ENCODE measurements at places on chromosomes 1 and 21. TPM values are rescaled to one million over a fixed set of nuclear protein-coding genes. Genes with fewer than 3 reads are reported as not detected.

GRCh38 chr1:50593515-50593914, 170.3 kb upstream of the DMRTA2 start:
- DNase-seq = no peak

DNA sequence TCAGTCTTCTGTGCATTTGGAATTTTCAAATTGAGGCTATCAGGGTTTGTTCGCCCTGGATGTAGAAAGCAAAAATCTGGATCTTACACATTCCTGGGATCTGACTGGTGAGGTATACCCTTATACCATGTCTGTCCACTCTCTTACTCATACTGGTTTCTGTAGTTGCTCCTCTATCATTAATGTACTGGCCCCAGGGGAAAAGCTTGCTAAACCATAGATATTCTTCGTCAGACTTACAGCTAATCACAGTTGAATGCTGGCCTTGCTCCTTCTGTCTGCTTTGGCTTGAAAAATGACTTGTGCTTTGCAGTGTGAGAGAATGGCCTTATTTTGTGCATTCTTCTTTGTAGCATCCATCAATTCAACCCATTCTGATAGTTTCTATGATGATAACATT, 30.5 kb downstream of the TBCE start:
- no peak for DNase-seq

- no peak for DNase-seq
Measured at GRCh38 chr1:234913278-234913649, 215.4 kb downstream of the TOMM20 start.

DNA sequence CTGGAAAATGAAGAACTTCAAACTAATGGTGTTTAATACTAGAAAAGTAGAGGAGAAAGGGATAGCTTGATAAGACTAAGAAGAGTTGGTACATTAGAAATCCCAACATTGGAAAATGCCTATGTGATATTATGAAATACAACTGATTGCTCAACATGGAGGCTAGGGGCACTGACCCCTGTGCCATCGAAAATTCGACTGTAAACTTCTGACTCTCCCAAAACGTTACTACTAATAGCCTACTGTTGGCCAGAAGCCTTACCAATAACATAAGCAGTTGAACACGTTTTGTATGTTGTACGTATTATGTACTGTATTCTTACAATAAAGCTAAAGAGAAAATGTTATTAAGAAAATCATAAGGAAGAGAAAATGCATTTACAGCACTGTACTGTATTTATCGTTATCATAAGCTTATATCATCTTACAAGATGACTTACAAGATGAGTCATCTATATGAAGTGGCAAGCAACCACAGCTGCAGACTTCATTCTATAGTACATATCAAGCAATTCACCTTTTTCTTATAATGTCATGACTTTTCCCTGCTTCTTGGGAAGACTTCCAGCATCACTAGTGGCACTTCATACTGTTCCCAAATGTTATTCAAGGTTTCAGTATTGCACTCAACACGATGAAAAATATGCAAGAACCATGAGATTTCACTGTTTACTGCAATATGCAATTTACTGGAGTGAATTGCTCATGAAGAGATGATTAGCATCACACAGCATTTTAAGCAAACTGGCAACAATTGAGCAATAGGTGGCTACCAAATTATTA, 12.9 kb upstream of the CTSK start:
- DNase-seq = no peak

DNA sequence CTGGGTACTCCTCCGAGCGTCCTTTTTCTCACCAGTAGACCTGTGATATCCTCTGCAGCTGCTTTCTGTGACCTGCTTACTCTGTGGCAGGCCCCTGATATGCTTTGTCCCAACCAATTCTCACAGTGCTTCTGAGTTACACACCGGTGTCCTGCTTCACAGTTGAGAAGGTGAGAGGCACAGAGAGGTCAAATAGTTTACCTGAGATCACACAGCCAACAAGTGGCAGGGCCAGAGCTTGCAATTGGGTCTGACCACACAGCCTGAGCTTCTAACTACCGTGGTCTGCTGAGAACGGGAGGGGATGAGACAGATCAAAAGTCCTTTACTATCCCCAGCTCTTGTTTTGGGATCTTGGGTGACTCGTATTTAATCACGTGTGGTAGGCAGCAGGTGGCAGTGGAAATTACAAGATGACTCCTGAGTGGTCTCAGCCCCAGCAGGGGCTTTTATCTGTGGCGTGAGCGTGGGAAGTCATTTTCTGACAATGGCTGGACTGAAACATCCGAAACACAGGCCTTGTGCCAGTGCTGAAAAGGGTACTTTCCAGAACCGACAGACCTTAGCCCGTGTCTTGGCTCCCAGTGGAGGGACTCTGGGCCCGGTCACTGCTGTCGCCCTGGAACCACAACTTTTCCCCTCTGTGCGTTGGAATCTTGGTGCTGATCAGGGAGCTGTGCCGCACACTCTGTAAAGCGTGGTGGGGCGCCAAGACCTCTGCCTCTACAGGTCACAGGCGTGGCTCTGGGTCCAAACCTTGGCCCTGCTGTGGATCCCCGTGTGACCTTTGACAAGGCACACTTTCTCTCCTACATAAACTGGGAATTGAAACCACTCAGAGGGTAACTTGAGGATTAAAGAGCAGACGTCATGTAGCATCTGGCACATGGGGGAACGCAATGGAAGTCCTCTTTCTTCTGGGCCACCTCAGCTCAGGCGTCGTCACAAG, 11.9 kb downstream of the THEMIS2 start:
- no peak for DNase-seq

- DNase-seq = no peak
Measured at GRCh38 chr1:40155910-40156309, 5.3 kb upstream of the RLF start.

DNA sequence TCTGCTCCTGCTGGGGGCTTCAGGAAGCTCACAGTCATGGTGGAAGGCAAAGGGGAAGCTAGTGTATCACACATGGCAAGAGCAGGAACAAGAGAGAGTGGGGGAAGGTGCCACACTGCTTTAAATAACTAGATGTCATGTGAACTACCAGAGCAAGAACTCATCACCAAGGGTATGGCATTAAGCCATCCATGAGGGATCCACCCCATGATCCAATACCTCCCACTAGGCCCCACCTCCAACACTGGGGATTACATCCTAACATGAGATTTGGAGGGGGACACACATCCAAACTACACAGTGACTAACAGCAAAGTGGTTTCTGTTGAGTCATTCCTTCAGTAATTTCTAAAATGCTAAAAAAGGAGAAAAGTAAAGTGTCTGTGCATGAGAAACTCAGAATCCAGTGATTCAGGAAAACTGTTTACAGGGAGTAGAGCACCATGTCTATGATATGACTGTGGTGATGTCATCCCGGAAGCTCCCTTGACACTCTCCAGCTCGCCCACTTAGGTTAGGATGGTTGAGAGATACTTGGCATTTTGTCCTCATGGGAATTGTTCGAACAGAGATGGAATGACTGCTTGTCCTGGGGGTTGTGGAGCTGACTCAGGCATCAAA, 50.3 kb downstream of the CHD1L start:
- DNase-seq = no peak

GRCh38 chr1:193569096-193569982, 382.9 kb upstream of the B3GALT2 start:
- no peak for DNase-seq

DNA sequence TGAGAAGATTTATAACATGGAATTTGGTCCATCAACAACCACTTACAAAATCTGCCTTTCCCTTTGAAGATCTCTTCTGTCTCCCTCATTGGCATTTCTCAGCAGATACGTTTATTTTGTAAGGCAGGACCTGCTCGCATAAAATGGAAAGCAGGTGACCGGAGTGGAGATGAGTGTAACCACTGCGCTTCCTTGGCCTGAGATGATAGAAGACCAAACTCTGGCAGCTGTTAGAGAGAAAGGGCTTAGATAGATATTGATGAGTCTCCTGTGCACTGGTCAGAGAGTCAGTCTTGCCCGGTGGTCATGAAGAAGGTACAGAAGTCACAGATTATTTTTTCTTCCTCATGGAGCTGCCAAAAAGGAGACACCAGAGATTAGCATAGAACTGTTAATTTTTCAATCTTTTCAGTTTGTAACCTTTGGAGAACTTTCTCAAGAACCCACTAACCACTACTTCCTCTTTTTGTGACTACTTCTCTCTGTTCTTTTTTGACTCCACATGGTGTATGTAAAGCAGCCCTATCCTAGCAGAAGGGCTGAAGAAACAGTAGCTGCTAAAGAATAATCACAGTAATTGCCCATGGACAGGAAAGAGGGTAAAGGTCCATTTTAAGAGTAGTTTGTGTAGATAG, 47.6 kb downstream of the FCRL3 start:
- no peak for DNase-seq

DNA sequence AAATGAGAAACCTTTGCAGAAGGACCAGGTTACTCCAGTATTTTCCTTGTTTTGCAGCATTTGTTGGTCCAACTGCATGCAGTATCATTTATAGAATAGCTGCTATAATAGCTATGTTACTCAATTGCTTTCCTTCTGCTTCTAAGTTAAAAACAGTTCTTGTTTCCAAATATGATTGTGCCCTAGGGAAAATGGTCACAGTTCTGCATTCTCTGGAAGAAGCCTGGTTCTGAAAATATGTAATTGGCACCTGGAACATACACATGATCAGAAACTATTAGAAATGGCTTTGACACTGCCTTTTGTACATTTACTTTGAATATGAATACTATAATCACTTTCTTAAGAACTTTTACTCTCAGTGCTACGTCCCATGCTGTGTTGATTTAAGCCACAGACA, 33.6 kb downstream of the HENMT1 start:
- no peak for DNase-seq

GRCh38 chr21:28993293-28993629, 584 bp upstream of the LTN1 start:
- no peak for DNase-seq

DNA sequence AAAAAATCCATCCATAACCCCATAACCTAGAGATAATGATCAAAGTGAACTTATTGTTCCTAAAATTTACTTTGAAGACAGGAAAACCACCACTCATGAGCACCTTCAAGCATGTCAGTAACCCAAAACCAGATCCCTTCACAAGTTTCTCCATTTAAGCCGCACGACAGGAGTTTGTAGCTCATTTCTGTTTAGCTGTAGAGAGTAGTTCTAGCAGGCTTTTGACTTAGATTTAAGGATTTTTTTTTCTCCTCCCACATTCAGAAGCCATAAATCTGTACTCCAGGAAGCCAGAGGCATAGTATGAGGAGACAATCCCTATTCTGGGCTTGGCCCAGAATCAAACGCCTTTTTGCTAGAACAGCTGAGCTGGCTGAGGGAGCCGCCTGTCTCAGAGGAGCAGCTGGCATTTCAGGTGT, 25.6 kb downstream of the TOMM20 start:
- no peak for DNase-seq

DNA sequence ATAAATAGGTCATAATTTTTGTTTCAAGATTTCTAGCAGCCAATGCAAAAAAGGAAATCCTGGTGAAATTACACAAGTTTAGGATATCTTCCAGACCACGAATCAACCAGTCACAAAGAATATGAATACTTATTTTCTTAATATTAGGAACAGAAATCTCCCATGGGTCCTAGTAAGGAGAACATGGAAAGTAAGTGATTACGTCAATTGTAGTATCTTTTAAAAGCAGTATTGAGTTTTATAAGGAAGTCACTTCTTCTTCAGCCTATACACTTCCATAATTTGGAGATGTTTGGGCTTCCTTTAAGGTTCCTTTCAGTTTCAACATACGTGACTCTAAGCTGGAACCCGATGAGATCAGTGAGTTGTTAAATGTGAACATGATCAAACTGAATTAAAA, 534.5 kb downstream of the USP25 start:
- no peak for DNase-seq

- DNase-seq = no peak
Measured at GRCh38 chr1:208534599-208534897, 290.4 kb upstream of the PLXNA2 start.

DNA sequence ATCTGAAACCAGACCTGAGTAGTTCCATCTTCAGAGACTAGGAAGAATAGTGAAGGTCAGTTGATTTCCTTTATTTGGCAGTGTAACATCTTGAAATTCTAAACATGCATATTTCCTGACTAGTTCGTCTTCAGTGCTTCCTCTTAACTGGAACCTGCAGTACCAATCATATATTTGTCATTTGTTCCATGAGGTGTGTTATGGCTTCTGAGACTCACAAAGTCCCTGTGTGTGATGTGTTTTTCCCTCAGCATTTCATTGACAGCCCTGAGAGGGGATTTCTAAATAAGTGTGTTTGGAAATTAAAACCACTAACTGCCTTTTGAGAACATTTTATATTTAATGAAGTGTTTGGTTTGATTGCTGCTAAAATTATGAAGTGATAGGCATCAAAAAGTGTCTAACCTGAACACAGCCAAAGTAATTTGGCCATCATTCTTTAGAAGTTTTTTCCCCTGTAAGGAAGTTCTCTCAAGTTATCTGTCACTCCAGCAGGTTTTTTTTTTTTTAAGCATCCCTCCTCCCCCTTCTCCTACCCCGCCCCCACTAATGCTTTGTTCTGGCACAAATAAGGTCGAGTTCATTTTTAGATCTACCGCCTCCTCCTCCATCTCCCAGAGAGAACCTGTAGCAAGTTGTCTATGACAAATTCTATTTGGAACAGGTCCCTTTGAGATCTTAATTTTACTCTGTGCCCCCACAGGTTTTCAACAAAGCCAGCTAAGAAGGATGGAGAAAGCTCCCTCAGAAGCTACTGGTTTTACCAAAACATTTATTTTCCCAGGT, 61.4 kb downstream of the TMEM200B start:
- no peak for DNase-seq

Gene BARHL2
- total RNA-seq = not detected

Gene SNIP1
- total RNA-seq = 25.6 TPM

Gene TBCE
- total RNA-seq = 18.3 TPM

Gene PRELP
- not detected for total RNA-seq

Gene SLC45A1
- total RNA-seq = 2.2 TPM

Measured in glomerular endothelial cell (primary cell).